Cerebellar cortex (tissue), 1 donor: ENCODE measurements at places on chromosomes 1 and 21.

DNA sequence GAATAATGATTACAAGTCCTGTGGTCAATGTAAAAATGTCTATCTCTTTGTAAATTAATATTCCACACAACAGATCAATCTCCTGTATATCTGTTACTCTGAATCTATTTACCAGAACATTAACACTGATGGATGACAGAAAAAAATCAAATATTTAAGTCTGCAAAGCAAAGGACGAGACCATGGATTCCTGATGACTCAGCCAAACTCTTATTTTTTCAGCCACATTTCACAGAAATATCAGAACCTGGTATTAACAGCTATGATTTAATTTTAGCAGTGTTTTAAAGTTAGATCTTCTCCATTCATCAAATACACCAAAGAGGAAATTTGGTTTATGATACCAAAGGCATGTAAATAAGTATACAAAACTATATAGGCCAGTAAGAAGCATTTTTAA is 46.1 kb downstream of the FAF1 start:
- no peak for DNase-seq

GRCh38 chr21:10641107-10641506 is 119.7 kb downstream of the TPTE start:
- DNase-seq: no peak

DNA sequence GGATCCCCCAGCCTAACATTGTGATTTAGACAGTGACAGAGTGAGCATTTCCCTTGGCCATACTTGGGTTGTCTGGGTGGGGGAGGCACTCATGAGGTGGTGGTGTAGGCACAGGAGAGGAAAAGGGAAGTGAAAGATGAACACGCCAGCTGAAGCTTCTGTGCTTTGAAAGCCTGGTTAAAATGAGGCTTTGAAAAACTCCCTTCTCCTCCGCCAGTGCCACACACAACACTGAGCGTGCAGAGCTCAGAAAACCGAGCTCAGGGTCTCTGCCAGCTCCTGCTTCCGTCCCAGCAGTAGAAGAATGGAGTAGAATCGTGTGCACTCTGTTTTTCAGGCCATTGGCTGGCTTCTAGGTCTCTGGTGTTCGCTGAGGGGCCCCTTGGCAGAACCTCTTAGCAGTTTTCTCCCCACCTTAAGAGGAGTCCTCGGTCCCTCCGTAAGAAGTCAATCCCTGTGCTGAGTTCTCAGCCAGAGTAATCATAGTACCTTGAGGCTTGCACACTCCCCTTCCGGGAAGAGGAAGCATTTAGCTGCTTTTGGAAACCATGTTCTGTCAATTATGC is 12.9 kb downstream of the PLEKHM2 start:
- DNase-seq: peak; percentile 34

DNA sequence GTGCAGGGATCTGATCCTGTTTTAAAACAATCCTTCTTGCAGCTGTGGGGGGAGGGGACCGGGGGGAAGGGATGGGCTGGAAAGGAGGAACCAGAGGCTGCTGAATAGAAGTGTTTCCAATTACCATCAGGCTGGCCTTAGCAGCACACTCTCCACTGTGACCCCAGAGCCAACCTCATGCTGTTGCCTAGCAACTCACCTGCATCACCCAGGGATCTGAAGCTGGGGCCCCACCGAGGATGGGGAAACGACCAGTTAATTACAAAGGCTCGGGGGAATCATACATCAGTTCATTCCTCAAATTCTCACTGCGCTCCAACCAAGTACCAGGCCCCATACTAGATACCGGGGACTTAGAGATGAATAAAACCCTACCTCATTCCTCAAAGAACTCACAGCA is 11.9 kb upstream of the GPX7 start:
- no peak for DNase-seq

DNA sequence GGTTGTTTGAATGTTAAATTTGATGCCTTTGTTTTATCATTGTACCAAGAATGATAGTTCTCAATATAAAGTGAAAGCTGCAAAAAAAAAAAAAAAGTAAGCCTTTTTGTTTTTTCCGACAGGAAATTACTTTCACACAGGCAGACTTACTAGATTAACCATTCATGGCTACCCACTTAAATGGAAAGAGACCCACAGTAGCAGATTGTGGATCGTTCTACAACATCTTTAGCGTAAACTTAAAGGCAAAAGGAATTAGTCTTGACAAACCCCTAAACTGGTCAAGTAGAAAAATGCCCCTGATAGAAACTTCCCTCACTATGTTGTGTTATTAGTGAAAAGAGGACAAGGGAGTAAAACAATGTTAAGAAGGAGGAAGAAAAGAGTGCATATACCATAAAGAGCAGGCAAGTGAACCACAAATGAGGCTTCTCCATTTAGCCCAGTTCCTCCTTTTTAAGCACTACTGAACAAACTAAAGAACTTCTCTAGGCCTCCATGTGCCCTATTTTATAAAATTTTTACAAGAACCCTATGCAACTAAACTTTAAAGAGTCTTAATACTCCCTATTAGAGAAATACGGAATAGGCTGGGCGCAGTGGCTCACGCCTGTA is 1560.3 kb downstream of the MRPL39 start:
- no peak for DNase-seq

- no peak for DNase-seq
Measured at GRCh38 chr21:35643176-35643575, 417.1 kb downstream of the SETD4 start.

DNA sequence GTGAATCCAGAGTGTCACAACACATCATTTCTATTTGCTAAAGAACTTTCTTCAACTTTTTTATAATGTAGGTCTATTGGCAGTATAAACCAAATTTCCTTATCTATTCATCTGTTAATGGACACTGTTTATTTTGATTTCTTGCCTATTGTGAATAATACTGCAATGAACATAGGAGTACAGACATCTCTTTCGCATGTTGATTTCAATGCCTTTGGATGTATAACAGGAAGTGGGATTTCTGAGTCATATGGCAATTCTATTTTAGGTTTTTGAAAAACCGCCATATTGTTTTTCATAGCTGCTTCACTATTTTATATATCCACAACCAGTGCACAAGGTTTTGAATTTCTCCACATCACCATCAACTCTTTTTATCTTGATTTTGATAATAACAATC is 198.7 kb downstream of the KCNT2 start:
- DNase-seq: no peak
